PC-3 (cell line): ENCODE measurements at places on chromosomes 12 and 14. TPM values are rescaled to one million over a fixed set of nuclear protein-coding genes. Genes with fewer than 3 reads are reported as not detected.

GNB3 gene
- 1.8 TPM in 1 of 2 replicates, not detected in the other for total RNA-seq

PLEK2 gene
- total RNA-seq = 48.0 and 57.2 TPM in 2 replicates

CMA1 gene
- not detected in 2 replicates for total RNA-seq

RNASE7 gene
- total RNA-seq = not detected in 2 replicates

DNAJC22 gene
- 12.9 and 16.8 TPM in 2 replicates for total RNA-seq

PNP gene
- total RNA-seq = 108 and 118 TPM in 2 replicates

RNF31 gene
- 69.6 and 79.4 TPM in 2 replicates for total RNA-seq

- no peaks in the 10 kb centered on the region for H3K4me1 ChIP-seq
- no peak overlapping the region for H3K27ac ChIP-seq
- H3K4me3 ChIP-seq = no peak overlapping the region
- DNase-seq = no peak
- H3K27me3 ChIP-seq = no peaks in the 10 kb centered on the region
- no peaks in the 10 kb centered on the region for H3K36me3 ChIP-seq
These were observed 273.9 kb upstream of the RTL1 start for GRCh38 chr14:101177301-101177971.

DNA sequence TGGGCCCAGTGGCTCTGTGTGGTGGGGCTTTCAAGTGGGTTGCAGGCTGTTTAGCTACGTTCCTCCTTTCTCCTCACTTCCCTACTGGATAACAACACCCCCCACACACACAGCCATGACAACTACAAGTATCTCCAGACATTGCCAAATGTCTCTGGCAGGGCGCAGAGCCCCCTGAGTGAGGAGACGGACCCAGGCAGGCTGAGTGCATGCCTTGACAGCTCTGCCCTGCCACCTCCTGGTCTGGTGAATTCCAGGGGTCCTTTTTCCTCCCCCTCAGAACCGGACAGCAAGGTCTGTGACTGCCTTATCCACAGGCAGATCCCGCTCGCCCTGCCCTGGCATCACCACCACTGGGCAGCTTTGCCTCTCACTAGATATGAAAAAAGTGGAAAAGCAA, 276.5 kb downstream of the TMEM132C start:
- H3K27ac ChIP-seq = no peak overlapping the region
- no peak overlapping the region for H3K4me3 ChIP-seq

GRCh38 chr12:71524626-71525025, 85.0 kb downstream of the LGR5 start:
- no peaks in the 10 kb centered on the region for H3K4me1 ChIP-seq
- H3K4me3 ChIP-seq = no peak overlapping the region
- no peaks in the 10 kb centered on the region for H3K36me3 ChIP-seq
- DNase-seq = no peak
- H3K27ac ChIP-seq = no peak overlapping the region

DNA sequence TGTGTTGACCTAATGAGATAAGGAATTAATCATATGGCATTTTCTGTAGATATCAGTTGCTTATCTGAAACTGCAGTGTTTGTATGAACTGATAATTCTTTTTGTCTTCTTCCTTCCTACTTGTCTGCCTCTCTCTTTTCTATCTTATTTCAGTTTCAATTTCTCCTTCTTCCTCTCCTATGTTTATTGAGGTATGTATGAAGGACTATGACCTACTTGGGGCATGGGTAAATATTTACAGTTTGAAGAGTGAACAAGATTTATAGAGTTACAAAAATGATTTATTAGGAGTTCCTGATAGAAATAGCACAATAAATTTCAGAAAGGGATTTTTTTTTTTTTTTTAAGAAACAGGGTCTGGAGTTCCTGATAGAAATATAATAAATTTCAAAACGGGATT, 88.7 kb upstream of the MUCL1 start:
- no peak overlapping the region for H3K27ac ChIP-seq
- H3K36me3 ChIP-seq = no peaks in the 10 kb centered on the region
- DNase-seq = no peak
- no peak overlapping the region for H3K4me3 ChIP-seq
- H3K4me1 ChIP-seq = no peaks in the 10 kb centered on the region

DNA sequence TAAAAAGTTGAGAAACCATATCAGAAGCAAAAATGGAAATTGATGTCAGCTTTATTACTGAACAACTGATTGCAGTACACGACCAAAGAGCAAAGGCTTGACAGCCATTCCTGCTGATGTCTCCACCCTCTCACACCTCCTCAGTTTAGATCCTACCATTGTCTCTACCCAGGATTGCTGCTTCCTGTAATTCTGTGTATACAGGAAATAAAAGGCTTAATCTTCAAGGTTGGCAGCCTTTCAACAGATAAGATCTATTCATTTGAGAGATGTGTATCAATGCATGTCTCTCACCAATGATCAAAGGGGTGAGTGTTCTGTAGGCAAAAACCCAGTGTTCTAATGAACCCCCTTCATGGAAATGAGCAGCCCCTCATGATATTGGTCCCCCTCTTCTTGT, 27.0 kb downstream of the SLCO1C1 start:
- H3K27me3 ChIP-seq = no peaks in the 10 kb centered on the region
- no peak for DNase-seq
- no peaks in the 10 kb centered on the region for H3K36me3 ChIP-seq

DNA sequence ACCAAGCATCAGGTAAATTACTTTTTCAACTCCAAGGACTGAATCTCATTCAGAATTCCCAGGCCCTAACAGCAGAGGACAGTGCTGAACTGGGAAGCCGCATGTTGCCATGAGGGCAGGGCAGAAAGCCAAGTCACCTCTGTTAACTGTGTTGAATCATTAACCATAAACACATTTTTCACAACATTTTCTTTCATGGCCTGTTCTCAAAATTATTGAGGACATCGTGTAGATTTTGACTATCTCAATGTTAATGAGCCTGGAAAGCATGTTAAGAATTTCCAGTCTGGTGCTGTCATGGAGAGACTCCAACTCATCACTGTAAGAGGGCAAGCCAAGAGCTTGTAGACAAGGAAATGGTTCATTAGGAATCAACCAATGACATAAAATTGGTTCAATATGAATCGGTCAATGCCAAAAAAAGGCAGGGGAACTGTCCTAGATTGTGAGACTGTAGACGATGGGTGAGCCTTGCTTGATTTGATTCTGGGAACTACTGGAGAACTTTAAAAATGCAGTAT, 33.7 kb downstream of the CPM start:
- peak; percentile 62 for DNase-seq
- no peak overlapping the region for H3K4me3 ChIP-seq
- no peaks in the 10 kb centered on the region for H3K27me3 ChIP-seq
- no peaks in the 10 kb centered on the region for H3K36me3 ChIP-seq
- peaks cover 7% of the 10 kb centered on the region for H3K4me1 ChIP-seq
- no peak overlapping the region for H3K27ac ChIP-seq

GRCh38 chr12:26691234-26691970, 141.6 kb downstream of the ITPR2 start:
- H3K27me3 ChIP-seq = no peaks in the 10 kb centered on the region
- H3K4me3 ChIP-seq = peak overlapping the region; percentile 39
- DNase-seq = peak; percentile 100
- H3K4me1 ChIP-seq = peaks cover 47% of the 10 kb centered on the region

DNA sequence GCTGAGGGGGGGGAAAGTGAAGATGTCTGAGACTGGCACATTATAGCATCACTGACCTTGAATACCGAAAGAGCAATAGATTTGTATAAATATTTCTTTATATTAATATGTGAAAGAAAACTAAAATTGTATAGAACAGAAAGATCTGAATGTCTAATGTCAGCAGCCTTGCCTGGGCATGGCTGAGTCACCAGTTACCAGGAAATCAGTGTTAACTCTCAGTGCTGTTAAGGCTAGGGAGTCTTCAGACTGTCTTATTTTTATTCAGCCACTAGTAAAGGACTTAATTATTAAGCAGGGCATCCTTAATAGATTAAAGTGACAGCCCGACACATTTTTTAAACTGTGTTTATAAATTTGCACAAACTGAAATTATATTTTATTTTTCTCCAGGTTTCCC, 122.9 kb upstream of the AEBP2 start:
- no peaks in the 10 kb centered on the region for H3K36me3 ChIP-seq
- no peaks in the 10 kb centered on the region for H3K27me3 ChIP-seq
- H3K27ac ChIP-seq = no peak overlapping the region
- H3K4me3 ChIP-seq = no peak overlapping the region

GRCh38 chr14:40122968-40123648, 690.9 kb upstream of the FBXO33 start:
- H3K27me3 ChIP-seq = no peaks in the 10 kb centered on the region
- DNase-seq = peak; percentile 83
- peaks cover 29% of the 10 kb centered on the region for H3K4me1 ChIP-seq
- H3K4me3 ChIP-seq = peak overlapping the region; percentile 37; the same call in 1 of the 2 replicates
- H3K36me3 ChIP-seq = no peaks in the 10 kb centered on the region

DNA sequence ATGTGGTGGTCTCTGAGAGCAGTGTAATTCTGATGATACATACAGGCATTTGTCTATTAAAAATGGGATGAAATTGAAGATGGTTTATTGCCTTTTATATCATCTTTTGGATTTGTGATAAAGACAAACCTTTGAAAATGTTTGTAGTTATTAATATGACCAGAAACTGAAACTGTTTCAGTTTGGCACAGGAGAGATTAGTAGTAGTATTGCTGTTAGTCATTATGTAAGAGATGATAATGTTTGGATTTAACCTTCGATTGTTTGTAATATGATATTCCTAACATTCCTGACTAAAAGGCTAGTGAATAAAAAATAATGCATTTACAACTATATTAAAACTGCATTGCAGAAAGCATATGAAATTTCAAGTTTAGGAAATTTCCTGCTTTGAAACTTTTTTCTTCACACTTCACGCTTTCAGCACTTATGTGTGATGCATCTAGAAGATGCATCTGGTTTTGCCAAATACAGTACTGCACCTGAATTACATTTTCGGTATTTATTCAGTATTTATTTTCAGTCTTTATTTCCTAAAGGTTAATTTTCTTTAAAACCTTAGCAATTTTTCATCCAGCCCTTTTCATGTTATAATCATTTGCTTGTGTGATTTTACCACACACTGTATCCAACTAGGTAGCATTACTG, 25.5 kb downstream of the ADIPOR2 start:
- H3K27ac ChIP-seq = no peak overlapping the region
- H3K4me3 ChIP-seq = no peak overlapping the region
- H3K36me3 ChIP-seq = peaks cover 7% of the 10 kb centered on the region; the same call in 1 of the 2 replicates

DNA sequence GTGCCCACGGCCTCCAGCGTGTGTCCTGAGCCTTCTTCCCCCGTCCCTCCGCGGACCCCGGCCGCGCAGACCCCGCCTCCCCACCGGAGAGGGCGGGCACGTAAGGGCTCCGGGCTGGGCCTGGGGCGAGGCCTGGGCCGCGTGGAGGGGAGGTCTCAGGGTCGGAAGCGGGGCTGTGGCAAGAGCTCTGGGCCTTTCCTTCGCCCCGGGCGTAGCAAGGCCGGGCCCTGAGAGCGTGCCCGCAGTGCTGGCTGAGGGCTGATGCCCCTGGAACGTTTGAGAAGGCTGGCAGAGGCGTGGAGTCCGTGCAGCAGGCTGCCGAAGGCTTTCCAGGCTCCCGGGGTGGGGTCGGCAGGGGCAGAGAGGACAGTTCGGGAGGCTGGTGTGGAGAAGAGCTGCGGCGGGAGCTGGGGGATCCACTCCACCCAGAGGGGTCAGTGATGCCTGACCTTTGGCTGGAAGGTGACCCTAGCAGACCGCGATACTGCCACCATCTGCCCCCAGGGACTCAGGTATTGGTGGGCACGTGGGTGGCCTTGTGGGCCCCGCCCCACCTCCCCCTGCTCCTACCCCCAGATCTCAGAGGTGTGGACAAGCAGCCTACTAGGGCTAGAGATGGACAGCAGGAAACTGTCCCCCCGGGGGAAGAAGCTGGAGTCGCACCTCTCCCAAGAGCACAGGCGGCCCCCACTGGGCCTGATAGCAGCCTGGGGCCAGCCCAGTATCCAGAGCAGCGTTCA, 558 bp downstream of the TEX22 start:
- H3K36me3 ChIP-seq = peaks cover 11% of the 10 kb centered on the region
- peak overlapping the region; percentile 49 for H3K27ac ChIP-seq

GRCh38 chr14:100804558-100805309, 21.2 kb upstream of the MEG3 start:
- H3K27me3 ChIP-seq = peaks cover 35% of the 10 kb centered on the region; the same call in 1 of the 2 replicates
- H3K27ac ChIP-seq = no peak overlapping the region
- no peak overlapping the region for H3K4me3 ChIP-seq
- H3K4me1 ChIP-seq = no peaks in the 10 kb centered on the region
- H3K36me3 ChIP-seq = no peaks in the 10 kb centered on the region

- H3K4me1 ChIP-seq = peaks cover 17% of the 10 kb centered on the region
- 0 out of 2 replicates have a peak overlapping the region, but pooled peaks have one; percentile 5 for H3K4me3 ChIP-seq
- H3K27me3 ChIP-seq = no peaks in the 10 kb centered on the region
- no peak for DNase-seq
These were observed 12.5 kb upstream of the FOXN3 start for GRCh38 chr14:89429199-89430181.

GRCh38 chr12:26122061-26122680, 2.7 kb downstream of the BHLHE41 start:
- H3K36me3 ChIP-seq = peaks cover 29% of the 10 kb centered on the region
- H3K27me3 ChIP-seq = no peaks in the 10 kb centered on the region
- peaks cover 45% of the 10 kb centered on the region for H3K4me1 ChIP-seq
- peak; percentile 26 for DNase-seq

DNA sequence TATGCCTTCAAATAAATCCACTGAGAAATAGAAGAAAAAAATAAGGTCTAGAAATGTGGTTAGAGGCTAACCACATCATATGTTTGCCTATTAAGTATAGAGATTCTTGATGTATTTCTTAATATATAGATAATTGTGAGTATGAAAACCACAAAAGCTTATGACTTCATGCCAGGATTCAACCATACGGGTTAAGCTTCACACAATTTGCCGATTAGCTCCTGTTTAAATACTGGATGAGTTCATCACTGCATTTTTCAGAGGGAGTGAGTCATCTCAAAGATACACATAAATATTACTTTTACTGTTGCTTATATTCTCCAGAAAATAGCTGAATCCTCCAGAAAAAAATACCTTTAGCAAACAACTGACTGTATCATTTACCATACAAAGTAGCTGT, 79.6 kb downstream of the RPL10L start:
- peaks cover 37% of the 10 kb centered on the region for H3K4me1 ChIP-seq
- peak overlapping the region; percentile 34 for H3K27ac ChIP-seq
- no peak overlapping the region for H3K4me3 ChIP-seq

DNA sequence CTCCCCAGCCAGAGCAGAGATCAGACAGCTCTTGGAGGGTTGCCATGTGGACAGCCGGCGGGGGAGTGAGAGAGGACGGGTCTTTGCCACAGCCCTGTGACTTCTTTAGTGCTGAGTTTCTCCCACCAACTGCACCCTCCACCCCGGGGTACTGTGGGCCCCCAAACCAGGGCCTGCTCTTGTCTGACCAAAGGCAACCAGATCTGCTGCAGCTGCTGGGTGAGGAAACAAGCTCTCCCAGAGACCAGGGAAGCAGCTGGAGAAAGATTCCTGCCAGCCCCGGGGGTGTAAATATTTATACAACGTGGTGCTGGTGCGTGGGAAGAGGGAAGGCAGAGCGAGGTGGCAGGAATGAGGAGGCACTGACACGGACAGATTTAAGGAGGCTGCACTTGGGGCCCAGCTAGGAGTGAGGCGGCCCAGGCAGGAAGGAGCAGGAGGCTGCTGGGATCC, 14.3 kb upstream of the ZFP36L1 start:
- no peaks in the 10 kb centered on the region; the same call in 1 of the 2 replicates for H3K36me3 ChIP-seq
- H3K4me3 ChIP-seq = no peak overlapping the region
- no peaks in the 10 kb centered on the region for H3K27me3 ChIP-seq
- DNase-seq = no peak
- no peaks in the 10 kb centered on the region for H3K4me1 ChIP-seq
- H3K27ac ChIP-seq = no peak overlapping the region
